Foreskin fibroblast (primary cell): ENCODE measurements at places on chromosomes 2 and 18.

GRCh38 chr2:235937526-235937925, 230.7 kb downstream of the GBX2 start:
- DNase-seq = no peak

GRCh38 chr2:145421841-145422240, 901.9 kb upstream of the ZEB2 start:
- DNase-seq = peak; percentile 58

DNA sequence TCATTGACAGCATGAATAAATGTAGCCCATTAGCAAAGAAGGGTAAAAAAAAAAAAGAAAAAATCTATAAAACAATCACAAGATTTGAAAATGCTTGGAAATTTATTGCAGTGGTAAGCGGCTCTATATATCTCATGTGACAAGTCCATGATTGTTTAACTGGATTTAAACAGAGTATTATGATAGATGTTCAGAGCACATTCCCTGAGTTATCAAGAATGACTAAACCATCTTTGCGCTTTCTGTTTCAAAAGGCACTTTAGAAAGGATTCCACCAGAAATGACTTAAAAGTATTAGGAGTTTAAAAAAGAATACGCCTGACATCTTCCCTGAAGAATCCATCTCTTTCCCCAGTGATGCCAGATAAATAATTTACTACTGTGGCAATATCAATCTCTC, 409.5 kb upstream of the UBE2E3 start:
- DNase-seq = no peak

DNA sequence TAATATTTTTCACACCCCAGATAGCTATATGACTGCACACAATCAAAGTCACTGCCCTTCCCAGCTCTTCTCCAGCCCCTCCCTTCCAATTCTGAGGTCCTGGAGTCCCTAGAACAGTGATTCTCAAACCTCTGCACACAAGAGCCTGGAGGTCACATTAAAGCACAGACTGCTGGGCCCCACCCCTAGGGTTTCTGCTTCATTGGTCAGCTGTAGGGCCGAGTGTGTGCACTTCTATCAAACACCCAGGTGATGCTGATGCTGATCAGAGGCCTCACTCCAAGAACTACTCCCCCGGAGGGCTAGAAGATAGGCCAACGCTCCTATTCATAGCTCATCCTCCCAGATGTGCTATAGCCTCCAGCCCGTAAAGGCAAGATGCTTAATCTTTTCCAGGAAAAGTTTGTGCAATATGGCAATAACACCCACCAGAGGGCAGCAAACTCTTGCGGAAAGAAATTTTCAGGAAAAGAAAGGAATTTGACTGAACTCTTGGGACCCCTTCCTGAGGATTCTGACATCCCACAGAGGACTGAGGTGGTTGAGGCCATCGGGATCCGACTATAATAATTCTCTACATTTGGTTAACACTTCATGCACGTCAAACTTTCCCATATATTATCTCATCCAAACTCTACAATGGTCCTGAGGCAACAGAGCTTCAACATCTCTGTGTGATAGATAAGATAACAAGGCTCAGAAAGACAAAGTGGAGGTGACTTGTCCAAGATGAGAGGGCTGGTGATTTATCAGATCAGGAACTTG, 194.2 kb upstream of the PKDCC start:
- peak; percentile 20 for DNase-seq

- no peak for DNase-seq
These were observed 20.5 kb downstream of the SLC3A1 start for GRCh38 chr2:44295633-44296359.

DNA sequence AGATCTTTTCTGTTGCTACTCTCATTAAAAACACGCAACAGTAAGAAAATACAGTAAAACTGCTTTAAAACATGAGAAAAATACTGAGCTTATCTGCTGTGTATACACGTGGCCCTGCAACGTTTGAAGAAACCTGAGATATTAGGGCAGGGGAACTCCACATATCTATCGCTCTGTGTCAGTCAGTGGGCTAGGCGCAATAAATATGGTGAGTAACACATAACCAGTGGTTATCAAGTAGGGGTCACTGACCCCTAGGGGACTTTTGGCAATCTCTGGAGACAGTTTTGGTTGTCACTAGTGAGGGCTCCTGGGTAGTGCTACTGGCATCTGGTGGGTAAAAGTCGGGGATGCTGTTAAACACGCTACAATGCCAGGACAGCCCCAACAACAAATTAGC, 14.9 kb downstream of the STAT1 start:
- DNase-seq = no peak

- no peak for DNase-seq
These were observed 83.0 kb downstream of the RTN4 start for GRCh38 chr2:54967269-54967668.

DNA sequence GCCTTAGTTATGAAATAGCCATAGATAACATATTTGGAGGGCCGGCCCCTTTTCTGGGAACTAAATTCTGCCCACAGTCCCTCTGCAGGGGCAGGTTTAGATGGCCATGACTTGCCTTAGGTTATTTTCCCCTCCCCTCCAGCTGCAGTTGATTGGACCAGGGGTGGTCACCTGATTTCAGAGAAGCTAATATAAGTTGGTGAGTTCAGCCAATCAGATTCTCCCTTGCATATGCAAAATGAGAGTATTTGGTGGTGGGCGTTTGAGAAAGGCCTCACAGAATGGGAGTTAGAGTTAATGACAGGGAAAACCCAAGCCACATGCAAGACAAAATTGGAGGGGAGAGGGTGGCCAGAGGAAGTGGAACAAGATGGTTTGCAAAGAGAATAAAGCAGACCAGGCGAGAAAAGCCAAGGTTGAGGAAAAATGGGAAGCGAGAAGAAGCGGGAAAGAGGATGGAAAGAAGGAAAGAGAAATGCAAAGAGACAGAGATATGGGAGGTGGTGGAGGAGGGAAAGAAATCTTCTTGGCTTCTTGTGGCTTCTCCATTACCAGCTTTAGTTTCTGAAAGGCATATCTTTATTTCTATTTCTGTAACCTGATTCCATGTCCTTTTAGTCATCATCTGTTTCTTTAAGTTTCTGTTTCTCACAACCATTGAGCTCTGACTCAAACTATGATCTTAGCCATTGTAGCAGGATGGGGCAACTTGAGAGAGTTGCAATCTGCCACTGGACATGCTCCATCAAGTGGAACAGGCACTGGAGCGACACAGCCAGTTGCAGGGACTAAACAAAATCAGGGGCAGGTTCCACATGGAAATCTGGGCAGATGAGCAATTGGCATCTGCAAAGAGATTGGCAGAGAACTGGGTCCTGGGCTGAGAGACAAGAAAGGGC, 108.1 kb upstream of the SIX3 start:
- peak; percentile 38 for DNase-seq

- peak; percentile 82 for DNase-seq
These were observed 39.0 kb upstream of the PPP4R1 start for GRCh38 chr18:9653390-9653789.

- DNase-seq = no peak
These were observed 96.6 kb upstream of the NRP2 start for GRCh38 chr2:205585449-205586383.

- peak; percentile 91 for DNase-seq
These were observed 75.3 kb downstream of the MBD2 start for GRCh38 chr18:54149078-54149697.

DNA sequence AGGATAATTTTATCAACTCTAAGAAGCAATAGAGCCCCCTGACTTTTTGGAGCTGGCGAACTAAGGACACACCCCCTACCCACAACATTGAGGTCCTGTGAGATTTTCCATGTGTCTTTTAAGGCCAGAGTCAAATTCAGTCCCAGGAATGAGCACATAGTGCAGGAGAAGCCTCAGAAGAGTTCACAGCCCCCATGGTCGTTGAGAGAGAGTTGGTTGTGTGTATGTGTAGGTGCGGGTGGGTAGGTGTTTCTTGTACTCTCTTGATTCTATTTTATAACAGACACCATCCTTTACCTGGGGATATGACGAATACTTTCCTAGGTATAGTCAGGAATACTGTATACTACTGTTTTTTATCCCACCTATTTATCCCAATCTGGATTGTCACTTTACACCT, 8.6 kb downstream of the LRATD1 start:
- DNase-seq = no peak

DNA sequence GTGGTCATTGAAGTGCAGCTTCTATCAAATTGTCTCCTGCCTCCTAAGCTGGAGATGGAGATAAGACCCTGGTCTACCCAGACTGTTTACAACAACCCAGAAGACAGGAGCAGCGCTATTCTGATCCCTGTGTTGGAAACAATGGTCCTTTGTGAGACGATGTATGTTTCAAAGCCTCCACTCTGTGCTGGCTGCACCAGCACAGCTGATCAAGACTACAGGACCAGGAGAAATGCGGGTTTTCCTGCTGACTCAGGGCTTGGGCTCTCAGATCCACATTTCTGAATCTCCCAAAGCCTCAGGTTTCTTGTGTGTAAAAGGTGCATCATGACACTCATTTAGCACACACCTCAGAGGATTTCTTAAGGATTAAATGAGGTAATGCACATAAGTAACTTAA, 92.0 kb downstream of the POU3F3 start:
- no peak for DNase-seq

DNA sequence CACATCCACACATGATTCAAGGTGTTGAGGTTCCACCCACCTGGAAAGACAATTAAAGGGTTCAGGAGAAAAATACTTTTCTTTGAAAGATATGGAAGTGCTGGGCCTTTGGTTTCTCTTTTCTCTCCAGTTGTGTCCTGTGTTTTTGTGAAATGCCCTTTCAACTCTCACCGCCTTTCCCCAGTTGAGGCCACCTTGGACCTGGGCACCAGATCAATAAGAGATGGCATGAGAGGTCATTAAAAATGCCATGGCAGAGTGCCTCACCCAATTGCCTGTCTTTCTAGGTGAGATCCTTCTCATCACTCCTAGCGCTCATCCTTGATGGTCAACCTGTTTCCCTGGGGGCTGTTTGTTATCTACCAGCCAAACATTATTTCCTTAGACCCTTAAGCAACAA, 453.9 kb downstream of the TSN start:
- no peak for DNase-seq

DNA sequence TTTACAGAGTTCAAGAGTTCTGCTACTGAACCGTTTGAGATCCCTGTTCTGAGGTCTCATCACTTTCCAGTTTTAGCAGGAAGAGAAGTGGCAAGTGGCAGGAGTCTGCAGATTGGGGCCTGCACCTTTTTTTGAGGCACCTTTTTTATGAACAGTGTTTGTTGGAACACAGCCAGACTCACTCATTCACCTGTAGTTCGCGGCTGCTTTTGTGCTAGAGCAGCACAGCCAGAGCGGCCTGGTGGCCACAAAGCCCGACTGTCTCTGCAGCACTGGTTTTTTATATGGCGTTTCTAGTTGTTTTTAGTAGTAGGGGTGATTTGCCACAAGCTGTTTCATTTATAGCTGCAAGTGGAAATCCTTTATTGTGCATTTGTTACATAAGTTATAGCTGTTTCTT, 8.6 kb downstream of the ACP1 start:
- DNase-seq = no peak

GRCh38 chr2:179593323-179593722, 268.1 kb downstream of the ZNF385B start:
- no peak for DNase-seq

DNA sequence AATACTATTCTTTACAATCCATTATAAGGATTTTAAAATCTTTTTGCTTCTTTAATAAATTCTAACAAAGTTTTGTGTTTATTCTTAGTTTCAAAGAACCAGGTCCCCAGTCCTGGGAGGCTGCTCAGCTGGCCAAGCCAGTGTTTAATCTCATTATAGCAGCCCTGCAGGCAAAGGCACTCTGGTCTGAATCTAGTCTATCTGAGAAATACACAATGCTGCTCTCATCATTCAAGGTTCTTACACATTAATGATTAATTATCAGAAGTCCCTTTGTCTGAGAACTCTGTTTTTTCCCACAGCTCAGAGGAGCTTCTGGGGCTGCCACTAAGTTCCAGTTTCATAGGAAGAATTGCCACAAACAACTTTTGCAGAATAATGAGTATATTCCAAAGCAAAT, 27.7 kb downstream of the KCTD18 start:
- DNase-seq = no peak

DNA sequence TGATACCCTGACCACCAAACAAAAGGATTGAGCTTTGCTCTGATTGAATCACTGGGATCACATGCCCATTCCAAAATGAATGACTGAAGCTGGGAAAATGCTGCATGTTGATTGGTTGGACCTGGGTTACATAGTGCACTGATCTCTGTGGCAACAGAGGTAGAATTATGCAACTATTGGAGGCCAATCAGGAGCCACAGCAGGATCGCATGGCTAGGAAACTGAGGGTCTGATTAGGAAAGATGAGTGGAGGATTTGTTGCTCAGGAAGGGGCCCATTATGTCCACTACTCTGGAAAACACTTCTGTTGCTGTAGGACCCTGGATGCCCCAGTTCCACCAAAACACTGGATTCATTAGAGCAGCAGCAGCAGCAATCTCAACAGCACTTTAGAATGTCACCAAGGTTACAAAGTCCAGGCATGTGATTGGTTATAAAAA, 25.9 kb upstream of the SGPP2 start:
- no peak for DNase-seq

- DNase-seq = peak; percentile 89
These were observed 39.1 kb downstream of the FBXO11 start for GRCh38 chr2:47867205-47867604.

DNA sequence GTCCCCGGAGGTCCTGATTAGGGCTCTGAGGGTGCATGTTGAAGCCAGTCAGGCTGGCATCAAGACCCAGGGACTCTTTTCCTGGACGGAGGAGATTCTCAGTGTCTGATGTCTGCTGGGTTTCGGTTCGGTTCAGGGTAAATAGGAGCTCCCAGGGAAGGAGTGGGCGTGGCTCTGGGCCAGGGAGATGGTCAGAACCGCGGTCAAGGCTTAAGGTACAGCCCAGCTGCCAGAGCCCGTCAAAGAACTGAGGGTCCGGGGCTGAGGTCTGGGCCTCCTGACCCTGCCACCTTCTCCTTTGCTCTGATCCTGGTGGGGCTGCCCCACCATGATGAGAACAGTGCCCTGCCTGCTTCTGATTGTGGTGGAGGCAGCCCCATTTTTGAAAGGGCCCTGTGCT, 39.8 kb downstream of the LPIN1 start:
- DNase-seq = no peak

- no peak for DNase-seq
These were observed 2119.8 kb upstream of the CELF4 start for GRCh38 chr18:39685303-39685902.

DNA sequence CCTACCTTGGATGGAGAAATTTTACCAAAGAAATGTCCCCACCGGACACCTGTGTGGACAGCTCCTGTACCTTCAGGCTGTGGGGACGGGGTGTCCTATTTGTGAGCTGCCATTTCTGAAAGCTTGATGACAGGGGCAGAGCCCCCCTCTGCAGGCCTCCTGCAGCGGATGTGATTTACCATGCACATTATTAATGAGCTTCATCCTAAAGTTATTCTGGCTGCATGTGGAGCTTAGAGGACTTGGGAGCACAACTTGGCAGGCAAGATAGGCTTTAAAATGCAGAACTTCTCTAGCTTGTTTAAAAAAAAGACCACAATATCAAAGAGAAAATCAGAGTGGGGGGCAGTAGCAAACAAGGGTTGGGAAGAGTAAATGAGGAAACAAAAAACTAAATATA, 350.0 kb upstream of the KLHL29 start:
- DNase-seq = no peak

GRCh38 chr2:192005211-192005610, 158.3 kb upstream of the CAVIN2 start:
- no peak for DNase-seq

- DNase-seq = no peak
These were observed 8.5 kb upstream of the CELF4 start for GRCh38 chr18:37574113-37574512.
